ENCODE measurements at places on chromosomes 5 and 9.

DNA sequence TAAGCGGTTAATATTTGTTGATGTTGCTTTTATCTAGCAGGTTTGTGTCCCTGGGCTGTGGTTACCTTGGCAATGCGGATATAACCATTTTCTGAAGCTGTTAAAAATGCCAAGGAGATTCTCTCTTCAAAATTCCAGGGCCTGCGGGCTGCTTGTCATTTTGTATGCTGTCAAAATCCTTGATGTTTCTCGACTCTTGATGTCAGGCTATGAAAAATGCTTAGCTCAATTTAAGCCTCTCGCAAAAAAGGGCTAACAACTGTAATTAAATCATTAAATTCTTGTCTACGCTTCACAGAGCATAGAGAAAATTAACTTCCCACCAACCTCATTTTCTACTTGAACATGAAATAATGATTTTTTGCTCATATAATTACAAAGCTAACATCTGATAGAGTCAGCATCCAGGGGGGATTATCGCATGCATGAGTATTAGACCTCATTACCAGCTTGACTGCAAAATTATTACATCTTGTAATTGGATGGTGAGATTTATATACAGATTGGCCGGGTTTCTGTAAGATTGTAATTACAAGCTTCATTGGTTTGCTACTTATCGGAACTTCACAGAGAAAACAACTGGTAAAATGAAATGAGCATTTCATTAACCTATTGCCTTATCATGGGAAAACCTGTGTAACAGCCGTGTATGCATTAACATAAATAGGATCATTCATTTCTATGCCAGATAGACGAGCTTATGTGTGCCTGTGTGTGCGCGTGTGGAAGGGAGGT lies 83.1 kb upstream of the IRX1 start:
- DNase-seq: no peak

- no peak for DNase-seq
These were observed 126.8 kb downstream of the TMEM174 start for GRCh38 chr5:73299665-73300336.

GRCh38 chr9:13597427-13597826 lies 317.9 kb upstream of the MPDZ start:
- DNase-seq: no peak

DNA sequence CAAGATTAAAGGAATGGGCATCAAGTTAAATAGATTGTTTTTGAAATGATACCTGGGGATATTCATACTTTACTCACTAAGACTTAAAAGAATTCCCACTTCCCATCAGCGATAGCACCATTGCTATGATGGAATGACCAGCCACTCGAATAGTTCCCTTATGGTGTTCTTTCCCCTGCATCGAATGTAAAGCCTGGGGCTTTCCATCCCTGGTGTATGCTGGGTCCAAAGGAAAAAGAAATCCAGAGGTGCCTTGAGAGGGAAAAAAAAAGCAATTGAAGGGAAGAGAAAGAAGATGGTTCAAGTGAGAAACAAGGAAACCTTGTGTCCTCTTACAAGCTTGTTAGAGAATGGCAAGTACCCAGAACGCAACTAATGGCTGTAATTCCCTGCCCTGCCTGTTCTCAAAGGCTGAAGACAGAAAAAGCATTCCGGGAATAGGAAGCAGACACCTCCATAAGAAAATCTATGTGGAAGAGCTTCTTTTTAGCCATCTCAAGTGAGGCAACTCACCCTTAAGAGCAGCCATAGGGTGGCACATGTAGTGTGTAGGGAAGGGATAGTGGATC lies 351.1 kb upstream of the DAB2 start:
- no peak for DNase-seq

Data from iris pigment epithelial cell (primary cell).